H9 (cell line): ENCODE measurements at places on chromosomes 5 and 9. TPM values are rescaled to one million over a fixed set of nuclear protein-coding genes. Genes with fewer than 3 reads are reported as not detected.

AJM1 gene
- 1.8 and 2.3 TPM in 2 replicates for total RNA-seq

C8G gene
- 0.96 and 1.3 TPM in 2 replicates for total RNA-seq

FOXD4L4 gene
- 0.26 TPM in 1 of 2 replicates, not detected in the other for total RNA-seq

C5orf52 gene
- not detected in 2 replicates for total RNA-seq

PCDHA7 gene
- 0.48 and 0.86 TPM in 2 replicates for total RNA-seq

PCDHGA12 gene
- total RNA-seq, result 1.3 and 1.4 TPM in 2 replicates

PCDHB6 gene
- total RNA-seq, result 0.22 TPM in 1 of 2 replicates, not detected in the other

SLC27A6 gene
- total RNA-seq, result 3.0 and 3.3 TPM in 2 replicates

ABO gene
- 0.31 and 0.37 TPM in 2 replicates for total RNA-seq

ANKRD18A gene
- 11.8 and 14.4 TPM in 2 replicates for total RNA-seq
